ENCODE measurements at places on chromosomes 16 and 17.

DNA sequence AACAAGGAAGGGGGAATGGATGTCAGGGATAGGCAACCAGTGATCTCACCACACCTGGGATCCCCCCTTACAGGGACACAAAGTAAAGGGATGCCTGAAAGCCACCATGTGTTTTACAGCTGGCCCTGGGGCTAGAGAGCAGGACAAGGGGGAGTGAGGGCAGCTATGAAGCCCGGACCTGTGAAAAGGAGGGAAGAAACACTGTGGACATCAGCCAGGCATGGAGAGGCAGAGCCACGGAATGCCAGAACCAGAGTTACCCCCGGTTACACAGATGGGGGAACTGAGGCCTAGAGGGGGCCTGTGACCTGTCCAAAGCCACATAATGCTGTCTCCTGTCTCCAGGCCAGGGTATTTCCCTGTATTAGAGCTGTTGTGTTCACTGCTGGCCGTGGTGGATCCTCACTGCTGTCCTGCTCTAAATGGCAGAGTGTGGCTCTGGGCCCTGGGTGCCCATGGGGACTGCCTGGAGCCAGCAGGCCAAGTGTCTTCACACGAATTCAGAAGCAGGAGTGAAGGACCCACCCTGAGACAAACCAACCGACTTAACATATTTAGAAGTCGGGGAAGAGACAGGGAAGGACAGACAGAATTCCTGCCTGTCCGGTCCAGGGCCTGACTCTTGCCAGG, 29.7 kb upstream of the ITGA3 start:
- no peak for DNase-seq

DNA sequence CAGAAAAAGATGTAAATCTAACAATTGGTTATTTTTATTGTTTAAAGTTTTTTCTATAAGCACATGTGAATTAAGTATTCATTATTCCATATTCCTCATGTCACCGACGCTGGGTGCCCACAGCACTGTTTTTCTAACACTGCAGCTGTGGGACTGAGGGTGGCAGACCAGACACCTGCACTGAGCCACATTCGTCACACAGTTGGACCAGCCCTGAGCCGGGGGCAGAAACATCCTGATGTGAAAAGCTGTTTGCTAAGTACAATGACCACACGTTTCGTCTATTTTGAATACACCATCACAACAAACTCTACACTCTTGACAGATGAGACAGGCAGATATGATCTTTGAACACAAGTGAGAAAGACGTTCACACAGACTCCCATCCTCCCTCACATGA, 749.5 kb downstream of the KCNJ18 start:
- no peak for DNase-seq

- DNase-seq = no peak
These were observed 23.4 kb downstream of the IGF2BP1 start for GRCh38 chr17:49020609-49021008.

DNA sequence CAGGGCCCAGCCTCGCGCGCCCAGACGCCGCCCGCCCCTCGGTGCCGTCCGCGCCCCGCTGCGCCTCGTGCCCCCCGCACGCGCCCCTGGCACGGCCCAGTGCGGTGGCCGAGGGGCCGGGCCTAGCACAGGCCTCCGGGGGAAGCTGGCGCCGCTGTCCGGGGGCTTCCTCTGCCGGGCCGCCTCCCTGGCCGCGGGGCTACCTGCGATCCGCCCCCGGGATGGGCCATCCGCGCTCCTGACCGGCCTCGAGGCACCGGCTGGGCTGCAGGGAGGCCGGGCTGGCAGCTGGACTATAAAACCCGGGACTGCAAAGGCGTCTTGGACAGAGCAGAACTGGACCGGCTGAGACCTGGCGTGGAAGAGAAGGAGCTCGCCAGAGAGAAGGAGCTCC, 783 bp downstream of the BHLHA9 start:
- no peak for DNase-seq

- DNase-seq = no peak
These were observed 8.5 kb downstream of the CHD3 start for GRCh38 chr17:7897090-7897489.

- peak; percentile 55 for DNase-seq
These were observed 85.7 kb downstream of the NOG start for GRCh38 chr17:56679115-56679776.

DNA sequence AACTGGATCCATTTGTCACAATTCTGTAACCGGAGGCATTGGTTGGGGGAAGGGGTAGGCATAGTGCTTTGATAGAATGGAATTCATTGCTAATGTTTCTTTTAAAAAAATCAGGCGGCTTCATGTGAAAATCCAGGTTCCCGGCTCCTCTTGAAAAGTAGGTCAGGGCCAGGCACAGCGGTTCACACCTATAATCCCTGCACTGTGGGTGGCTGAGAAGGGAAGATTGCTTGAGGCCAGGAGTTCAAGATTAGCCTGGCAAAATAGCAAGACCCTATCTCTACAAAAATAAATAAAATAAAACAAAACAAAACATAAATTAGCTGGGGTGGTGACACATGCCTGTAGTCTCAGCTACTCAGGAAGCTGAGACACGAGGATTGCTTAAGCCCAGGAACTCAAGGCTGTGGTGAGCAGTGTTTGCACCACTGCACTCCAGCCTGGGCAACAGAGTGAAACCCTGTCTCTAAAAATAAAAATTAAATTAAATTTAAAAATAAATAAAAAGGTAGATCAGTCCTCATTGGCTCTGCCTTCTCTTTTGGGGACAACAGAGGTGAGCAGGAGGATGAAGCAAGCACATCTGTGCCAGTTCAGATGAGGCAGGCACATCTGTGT, 466.5 kb downstream of the HS3ST4 start:
- DNase-seq = no peak

GRCh38 chr17:66994930-66995535, 30.5 kb downstream of the CACNG4 start:
- no peak for DNase-seq

DNA sequence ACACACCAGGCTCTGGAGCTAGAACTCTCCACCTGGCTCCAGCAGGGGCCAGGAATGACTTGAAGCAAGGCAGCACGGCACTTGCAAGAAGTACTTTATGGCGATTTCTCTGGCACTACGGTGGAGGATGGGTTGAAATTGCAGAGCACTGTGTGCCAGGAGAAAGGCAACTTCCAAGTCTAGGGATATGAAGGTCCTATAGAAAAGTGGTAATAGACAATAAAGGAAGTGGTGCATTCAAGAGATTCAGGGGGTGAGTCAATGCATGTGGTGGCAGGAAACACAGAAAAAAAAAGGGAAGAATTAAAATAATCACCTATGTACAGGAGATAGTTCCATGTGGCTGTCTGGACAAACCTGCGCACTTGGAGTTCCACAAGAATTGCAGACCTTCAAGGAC, 240.3 kb upstream of the DYNLRB2 start:
- DNase-seq = no peak

DNA sequence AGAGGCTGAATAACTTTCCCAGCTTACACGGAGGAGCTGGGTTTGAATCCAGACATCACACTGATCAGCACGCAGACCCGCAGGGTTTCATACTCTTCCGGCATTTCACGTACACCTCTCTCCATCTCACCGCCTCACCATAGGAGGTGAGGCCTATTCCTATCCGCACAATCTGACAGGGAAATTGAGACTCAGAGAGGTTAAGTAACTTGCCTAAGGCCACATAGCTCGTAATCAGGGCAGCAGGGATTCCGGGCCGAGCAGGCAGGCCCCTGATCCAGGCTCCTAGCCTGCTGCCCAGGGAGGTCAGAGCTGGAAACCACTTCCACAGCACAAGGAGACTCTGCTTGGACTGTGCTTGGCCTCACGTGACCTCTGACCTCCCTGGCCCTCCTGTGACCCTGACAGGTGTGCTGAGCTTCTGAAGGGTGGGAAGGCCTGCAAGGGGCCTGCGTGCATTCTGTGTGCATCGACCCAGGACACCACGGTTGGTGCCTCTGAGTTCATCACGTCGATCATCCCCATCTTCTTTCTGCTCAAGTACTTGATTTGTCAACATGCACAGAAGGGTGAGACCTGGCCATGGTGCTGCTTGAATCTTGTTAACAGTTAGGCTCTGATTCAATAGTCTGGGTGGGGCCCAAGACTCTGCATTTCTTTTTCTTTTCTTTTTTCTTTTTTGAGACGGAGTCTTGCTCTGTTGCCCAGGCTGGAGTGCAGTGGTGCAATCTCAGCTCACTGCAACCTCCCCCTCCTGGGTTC, 4.7 kb downstream of the CEP295NL start:
- DNase-seq = no peak

GRCh38 chr17:76772842-76773525, 35.1 kb downstream of the MFSD11 start:
- peak; percentile 75 for DNase-seq

DNA sequence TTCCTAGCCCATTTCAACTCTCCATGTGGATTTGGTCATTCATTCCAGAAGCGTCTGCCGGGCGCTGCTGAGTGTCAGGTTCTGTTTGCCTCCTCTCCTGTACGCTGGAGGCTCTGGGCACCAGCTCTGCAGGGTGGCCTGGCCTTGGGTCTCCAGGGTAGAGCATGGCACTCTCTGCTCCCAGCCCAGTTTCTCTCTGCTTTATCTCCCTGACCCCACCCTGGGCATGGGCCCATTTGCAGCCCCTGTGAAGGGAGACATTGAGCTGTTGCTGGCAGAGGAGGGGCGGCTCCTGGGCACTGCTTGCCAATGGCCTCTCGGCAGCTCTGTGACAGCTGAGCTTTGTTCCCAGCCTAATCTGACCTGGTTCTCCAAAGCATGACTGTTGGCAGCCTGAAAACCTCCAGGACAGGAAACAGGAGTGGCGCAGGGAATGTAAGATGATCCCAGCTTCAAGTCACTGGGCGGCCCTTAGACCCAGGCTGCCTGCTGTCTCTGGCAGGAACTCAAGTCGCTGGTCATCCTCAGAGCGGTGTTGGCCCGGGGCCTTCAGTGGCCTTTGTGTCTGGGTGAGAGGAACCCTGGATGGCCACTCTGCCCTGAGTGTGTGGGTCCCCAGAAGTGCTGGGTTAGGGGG, 146.8 kb downstream of the SEC14L1 start:
- DNase-seq = no peak

DNA sequence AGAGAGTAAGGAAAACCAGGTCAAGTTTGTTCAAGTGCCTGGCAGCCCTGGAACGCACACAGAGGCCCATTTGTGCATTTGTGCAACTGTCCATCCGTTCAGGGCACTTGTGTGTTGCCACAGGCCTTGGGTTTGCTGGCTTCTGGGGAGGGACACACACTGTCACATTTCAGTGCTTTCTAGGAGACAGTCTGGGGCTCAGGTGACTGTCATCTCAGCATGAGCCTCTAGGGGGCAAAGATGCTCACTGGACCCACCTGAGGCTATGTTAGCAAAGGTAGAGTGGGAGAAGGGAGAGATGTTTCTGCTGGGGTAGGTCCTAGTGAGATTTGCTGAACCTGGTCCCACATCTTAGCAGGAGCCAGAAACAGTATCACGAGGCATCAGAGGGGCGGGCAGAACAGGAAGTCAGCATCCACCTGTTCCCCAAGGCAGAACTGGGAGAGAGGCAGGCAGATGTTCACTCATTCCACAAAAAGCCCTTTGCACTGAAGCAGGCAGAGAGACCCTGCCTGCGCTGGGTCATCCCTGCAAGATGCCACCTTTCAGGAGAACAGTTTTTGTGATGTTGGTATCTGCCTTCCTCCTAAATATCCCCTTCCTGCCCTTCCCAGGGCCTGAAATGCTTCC, 48.5 kb downstream of the RAI1 start:
- DNase-seq = no peak

DNA sequence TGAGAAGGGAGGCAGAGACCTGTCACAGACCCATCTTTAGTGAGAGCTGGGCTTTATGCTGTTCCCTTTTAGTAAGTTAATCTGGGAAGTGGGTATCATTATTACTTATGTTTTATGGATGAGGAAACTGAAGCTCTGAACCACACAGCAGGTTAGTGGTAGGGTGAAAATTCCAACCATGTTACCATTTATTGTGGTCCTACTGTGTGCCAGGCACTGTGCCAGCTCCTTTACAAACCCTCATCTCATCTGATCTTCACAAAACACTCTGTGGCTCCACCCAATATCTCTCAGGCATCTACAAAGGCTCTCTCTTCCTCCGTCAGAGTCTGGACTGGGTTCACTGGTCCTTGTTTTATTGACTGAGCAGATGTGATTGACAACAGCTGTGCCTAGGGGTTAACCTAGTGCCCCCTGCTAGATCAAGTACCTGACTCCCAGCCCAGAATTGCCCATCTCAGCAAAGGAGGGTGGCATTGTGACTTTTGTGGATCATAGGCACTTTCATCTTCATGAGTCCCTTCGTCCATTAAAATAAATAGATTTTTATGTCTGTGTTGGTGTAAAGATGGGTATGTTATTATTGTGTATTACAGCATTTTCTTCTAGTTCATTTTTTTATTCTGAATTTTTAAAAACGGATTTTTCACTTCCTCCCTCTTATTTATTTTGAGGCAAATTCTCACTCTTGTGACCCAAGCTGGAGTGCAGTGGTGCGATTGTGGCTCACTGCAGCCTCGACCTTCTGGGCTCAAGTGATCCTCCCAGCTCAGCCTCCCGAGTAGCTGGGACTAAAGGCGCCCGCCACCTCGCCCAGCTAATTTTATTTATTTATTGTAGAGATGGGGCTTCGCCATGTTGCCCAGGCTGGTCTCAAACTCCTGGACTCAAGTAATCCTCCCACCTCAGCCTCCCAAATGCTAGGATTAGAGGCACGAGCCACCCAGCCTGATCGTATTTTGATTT, 3.1 kb downstream of the TGFB1I1 start:
- no peak for DNase-seq

GRCh38 chr16:30949650-30950515, 1.0 kb downstream of the ORAI3 start:
- peak; percentile 67 for DNase-seq

GRCh38 chr16:21526923-21527807, 72.2 kb upstream of the METTL9 start:
- DNase-seq = no peak

GRCh38 chr16:51416926-51417325, 265.9 kb upstream of the SALL1 start:
- DNase-seq = no peak

DNA sequence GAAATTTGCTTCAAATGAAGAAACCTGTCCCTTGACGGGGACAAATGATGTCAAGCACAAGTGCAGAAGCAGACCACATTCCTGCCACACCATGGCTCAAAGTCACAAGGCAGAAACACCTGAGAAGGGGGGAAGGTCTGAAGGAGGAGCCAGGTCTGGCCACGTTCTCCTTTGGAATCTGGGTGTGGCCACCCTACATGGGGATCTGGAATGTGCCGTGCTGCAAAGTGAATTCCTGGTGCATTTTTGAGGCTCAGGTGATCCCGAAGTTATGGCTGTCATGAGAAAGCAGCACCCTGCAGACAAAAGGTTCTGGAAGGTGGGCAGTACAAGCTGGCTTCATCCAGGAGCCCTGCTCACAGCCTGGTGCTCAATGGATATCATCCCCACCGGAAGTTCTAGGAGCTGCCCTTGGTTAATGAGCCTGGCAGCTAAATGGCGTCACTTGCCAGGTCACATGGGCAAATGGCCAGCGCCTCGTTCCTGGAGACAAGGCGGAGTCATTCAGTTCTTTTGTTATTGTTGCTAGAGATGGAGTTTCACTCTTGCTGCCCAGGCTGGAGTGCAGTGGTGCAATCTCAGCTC, 20.1 kb upstream of the ADCY9 start:
- DNase-seq = no peak

DNA sequence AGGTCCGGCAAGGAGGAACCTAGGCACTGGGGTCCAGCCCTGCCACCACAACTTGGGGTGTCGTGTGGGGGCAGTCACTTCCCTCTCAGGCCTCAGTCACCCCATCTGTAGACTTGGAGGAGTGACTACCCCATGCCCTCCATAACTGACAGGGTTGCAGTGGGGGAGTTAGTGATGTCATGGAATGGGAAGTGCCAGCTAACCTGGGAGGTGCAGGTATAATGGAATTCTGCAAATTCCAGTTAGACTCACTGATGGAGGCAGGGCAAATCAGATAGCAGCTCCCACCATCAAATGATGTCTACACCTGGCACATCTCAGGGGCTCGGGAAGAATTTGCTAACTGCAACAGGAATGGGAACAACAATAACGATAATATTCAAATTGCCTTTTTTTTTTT, 72.9 kb downstream of the CNGB1 start:
- DNase-seq = no peak
